Activated T-helper 2 cell treated with anti-CD3 and anti-CD28 coated beads, Interferon-gamma antibody, Interleukin-2, Interleukin-4, amounts not matched to agents 10 μg/mL and 5 μg/mL and 100 μg/mL, durations not matched to agents 14 hours and 24 hours and 36 hours (primary cell): ENCODE measurements at places on chromosomes 3 and 15.

DNA sequence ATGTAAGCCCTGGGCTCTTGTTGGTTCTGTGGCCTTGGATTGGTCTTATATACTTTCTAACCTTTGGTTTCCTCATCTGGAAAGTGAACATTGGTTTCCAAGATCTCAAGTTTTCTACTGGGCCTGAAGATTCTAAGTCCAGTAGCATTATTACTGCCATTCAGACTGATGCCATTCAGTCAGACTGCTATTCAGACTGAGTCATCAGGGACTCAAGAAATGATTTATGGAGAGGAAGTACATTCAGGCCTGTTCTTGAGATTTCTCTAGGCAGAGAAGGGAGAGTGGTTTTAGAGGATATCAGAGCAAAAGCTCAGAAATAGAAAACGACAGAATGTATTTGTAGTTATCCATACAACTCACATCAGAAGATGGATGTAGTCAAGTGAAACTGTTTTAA lies 557.2 kb downstream of the NR2F2 start:
- no peak for DNase-seq

DNA sequence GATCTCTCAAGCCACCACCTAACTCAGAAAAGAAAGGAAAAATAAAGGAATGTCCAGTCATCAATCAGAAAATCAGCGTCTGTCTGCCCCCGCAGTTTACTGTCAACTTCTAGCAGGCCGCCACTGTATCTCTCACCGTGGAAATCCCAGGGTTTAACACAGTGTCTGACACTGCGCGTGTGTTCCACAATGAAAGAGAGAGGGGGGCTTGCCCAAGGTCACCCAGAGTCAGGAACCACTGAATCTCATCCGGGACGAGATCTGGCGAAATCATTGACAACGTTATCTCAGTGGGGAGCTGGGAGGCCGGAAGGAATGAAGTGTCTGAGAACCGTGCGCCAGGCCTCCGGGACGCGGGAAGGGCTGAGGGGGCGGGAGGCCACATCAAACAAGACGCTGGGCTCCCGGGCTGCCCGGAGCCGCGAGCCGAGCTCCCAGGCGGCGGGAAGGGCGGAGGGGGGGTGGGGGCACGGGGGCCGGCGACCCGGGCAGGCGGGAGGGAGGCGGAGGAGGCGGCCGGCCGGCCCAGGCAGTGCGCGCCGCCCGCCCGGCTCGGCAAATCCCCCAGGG lies 2.2 kb upstream of the HES1 start:
- DNase-seq: no peak

DNA sequence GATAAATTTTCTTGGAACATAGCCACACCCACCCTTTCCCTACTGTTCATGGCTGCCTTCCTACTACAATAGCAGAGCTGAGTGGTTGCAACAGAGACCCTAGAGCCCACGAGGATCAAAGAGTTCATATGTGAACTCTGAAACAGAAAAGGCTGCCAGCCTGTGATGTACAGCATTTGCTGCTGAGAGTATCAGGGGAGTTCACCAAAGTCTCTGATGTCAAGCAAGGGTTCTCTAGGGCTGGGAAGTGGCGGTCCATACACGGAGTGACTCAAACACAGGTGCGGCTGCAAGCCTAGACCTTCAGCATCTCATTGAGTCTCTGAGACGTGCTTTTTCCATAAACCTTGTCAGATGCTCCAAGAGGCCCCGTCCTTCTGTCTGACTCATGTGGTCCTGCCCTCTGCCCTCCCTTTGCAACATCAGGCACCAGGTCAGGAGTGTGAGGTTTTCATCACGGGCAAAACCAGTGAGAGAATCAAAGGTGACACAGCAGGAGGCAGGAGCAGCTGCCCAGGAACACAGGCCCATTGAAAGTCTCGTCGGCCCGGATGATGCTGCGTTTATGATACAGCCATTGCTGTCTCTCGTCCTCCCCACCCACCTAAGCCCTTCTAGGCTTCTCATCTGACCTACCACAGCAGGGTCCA lies 42.9 kb downstream of the PCSK6 start:
- DNase-seq: no peak

GRCh38 chr15:29400701-29401100 lies 131.1 kb upstream of the NSMCE3 start:
- no peak for DNase-seq

DNA sequence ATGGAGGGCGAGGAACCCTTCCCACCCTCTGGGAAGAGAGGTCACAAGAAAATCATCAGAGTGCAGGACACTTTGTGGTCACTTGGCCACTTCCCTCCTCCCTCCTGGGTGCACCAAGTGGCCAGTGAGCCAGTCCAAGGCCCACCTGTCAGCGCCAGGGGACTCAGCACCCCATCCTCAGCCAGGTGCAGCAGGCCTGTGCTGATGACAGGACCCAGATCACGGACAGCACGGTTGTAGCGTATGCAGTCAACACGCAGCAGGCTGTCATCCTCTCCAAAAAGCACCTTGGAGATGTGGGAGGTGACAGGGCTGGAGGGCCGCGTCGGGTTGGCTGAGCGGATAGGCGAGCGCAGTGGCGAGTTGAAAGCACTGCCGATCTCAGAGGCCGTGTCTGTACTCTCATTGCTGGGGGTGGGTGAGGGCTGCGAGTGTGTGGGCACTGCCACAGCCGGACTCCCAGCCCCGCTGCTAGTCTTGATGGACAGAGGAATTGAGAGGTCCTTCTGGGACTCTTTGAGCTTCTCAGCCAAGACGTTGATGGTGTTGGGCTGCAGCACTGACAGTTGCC lies 41.5 kb downstream of the SEMA3G start:
- DNase-seq: no peak

DNA sequence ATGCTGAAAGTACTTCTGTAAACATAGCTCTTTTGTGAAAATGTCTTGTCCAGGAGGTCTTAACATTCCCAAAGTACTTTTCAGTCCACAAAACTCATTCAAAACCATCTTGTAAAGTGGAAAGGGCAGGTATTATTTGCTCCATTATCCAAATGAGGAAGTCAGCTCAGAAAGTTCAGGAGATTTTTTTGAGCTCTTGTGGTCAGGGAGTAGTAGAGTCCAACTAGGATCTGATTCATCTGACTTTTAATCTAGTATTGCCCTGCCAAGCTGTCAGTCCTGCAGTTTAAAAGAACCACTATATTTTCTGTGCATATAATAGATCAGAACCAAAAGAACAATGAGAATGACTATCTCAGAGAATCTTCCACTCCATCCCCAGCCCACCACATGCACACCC lies 83.5 kb downstream of the FOXB1 start:
- DNase-seq: no peak

- DNase-seq: peak; percentile 61
These were observed 5.0 kb downstream of the FAM219B start for GRCh38 chr15:74901612-74902063.

- DNase-seq: no peak
These were observed 4.3 kb downstream of the TLR9 start for GRCh38 chr3:52221141-52221562.

GRCh38 chr3:85785766-85786165 lies 827.0 kb downstream of the CADM2 start:
- DNase-seq: no peak

GRCh38 chr15:89052474-89052873 lies 35.8 kb upstream of the ABHD2 start:
- no peak for DNase-seq

- DNase-seq: no peak
These were observed 140.2 kb downstream of the TPRA1 start for GRCh38 chr3:127450331-127450730.

DNA sequence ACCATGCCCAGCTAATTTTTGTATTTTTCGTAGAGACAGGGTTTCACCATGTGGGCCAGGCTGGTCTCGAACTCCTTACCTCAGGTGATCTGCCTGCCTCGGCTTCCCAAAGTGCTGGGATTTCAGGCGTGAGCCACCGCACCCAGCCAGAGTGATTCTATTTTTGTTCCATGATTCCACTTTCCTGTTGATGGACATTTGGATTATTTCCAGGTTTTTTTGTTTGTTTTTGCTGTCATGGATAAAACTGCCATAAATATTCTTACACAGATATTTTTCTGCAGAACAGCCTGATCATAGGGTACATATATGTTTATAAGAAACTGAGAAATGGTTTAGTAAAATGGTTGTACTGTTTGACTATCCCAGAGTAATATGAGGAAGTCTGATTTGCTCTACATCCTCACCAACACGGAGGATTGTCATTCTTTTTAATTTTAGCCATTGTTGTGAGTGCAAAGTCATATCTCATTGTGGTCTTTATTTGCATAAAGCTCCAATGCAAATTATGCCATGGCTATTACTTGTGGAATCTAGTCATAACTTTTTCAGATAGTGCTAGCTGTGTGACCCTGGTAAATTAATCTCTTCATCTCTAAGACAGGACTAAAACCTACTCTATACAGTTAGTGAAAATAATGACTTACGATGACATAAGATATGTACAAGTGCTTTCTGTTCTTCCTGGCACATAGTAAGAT lies 42.7 kb downstream of the MAP6D1 start:
- no peak for DNase-seq

DNA sequence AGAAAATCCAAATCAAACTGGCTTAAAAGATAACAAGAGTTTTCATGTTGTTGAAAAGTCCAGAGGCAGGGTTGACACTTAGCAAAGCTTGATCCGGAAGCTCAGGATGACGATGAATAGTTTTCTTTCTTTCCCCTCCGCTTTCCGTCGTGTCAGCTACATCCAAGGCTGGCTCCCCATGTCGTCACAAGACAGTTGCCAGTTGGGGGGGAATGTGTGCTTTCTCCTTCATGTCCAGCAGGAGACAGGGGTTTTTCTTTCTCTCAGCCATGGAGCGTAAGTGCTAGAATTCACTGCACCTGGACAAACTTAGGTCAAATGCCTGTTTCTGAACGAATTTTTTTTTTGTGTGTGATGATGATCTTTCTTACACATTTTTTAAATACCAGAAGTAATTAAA lies 273.8 kb upstream of the RGMA start:
- DNase-seq: no peak

DNA sequence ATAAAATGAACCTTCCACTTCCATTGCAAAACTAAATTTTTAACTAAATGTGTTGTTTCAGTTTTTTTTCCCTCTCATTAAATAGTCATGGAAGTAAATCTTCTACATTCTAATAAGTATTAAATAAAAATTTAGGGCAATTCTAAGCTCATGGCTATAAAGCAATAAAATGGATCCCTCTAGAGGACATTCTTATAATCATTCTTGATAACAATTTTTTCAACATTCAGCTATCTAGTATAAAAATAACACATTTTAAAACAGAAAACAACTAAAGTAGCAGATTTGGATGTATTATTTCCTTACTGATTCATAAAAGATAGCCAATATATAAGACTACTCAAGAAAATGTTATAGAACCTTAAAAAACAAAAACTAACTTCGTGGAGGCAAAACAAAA lies 393.1 kb downstream of the PLOD2 start:
- DNase-seq: no peak

GRCh38 chr15:101018450-101018849 lies 99.3 kb downstream of the LRRK1 start:
- DNase-seq: peak; percentile 3
